ENCODE measurements at places on chromosomes 12 and 14.

- no peak for DNase-seq
Observed at GRCh38 chr14:24456980-24457379, 14.4 kb upstream of the SDR39U1 start.

GRCh38 chr12:94225506-94225905 lies 77.1 kb downstream of the PLXNC1 start:
- DNase-seq: no peak

DNA sequence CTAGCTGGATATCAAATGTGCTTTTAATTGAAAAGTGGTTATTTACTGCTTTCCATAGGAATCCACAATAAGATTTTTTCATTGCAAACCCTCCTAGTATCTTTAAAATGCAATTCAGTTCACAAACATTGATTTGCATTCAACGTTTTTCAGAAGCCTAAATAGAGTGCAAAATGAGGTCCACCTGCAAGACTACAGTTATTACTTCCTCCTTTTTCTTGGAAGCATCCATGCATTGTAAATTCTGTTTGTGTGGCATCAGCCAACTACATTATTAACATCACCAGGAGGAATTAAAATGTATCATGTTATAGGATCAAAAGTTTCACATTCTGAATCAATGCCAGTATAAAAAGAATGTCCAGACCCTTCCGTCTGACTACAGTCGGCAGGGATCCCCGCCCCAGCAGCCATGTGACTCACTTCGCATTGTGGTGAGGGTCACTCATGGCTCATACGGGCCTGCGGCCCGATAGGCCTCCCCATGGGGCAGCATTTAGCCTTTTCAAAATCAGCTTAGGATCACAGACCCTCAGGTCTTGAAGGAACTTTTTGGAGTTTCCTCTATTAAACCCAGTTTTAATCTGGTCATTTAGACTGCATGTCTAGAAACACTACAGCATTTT lies 46.3 kb downstream of the NTF3 start:
- no peak for DNase-seq

DNA sequence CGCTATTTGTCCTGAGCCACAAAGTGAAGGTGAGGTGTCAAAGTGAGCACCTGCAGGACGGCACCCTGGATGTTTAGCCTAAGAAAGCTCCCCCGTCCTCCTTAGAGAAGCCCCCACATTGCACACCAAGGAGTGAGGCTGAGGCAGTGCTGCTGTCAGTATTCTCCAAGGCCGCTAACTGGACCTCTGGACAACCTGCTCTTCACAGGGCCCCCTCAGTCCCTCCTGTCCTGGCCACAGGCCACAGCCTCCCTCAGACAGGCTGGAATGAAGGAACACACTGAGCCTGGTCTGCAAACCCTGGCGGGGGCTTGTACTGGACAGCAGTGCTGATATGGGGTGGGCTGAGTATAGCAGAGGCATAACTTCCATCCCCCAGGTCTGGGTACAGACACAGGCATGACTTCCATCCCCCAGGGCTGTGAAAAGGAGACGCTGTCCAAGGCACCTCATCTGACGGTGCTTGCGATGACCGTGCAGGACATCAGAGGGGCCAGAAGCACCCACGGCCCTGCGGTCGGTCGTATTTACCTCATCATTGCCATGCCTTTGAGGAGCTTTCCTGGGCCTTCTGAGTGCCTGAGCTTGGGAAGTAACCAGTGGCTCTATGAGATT lies 82.4 kb upstream of the DIO3 start:
- no peak for DNase-seq

- no peak for DNase-seq
Observed at GRCh38 chr12:22729431-22729956, 104.5 kb downstream of the ETNK1 start.

GRCh38 chr12:1584326-1584725 lies 10.1 kb downstream of the FBXL14 start:
- no peak for DNase-seq

DNA sequence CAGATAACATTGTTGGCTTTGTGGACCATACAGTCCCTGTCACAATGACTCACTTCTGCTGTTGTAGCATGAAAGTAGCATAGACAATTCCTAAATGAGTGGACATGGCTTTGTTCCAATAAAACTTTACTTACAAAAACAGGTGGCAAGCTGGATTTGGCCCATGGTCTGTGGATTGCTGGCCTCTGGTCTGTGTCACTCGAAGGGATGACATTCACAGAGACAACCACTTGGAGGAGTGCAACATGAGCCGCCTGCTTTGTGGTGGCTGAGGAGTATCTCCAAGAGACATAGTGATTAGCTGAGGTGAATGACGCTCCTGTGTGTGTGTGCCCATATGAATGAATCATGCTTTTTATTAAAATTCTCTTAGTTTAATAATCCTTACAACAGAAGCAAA lies 81.3 kb upstream of the NRXN3 start:
- DNase-seq: no peak

DNA sequence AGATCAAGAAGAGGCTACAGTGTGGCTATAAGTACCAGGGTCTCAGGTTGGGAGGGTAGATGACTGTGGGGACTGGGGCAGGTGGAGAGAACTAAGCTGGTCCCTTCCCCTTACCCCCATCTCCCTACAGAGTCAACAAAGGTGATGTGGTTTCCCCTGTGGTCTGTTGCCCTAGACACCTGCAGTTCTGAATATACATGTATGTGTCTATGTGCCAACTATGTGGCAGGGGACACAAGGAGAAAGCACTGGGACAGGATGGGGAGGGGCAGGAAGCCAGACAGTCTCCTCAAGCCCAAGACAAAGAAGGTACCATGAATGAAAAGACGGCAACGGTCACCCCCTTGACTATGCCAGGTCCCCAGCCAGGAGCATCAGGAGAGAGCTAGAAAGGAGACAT lies 4.5 kb upstream of the HDAC7 start:
- no peak for DNase-seq

GRCh38 chr14:67738740-67739504 lies 37.2 kb downstream of the RDH12 start:
- no peak for DNase-seq

DNA sequence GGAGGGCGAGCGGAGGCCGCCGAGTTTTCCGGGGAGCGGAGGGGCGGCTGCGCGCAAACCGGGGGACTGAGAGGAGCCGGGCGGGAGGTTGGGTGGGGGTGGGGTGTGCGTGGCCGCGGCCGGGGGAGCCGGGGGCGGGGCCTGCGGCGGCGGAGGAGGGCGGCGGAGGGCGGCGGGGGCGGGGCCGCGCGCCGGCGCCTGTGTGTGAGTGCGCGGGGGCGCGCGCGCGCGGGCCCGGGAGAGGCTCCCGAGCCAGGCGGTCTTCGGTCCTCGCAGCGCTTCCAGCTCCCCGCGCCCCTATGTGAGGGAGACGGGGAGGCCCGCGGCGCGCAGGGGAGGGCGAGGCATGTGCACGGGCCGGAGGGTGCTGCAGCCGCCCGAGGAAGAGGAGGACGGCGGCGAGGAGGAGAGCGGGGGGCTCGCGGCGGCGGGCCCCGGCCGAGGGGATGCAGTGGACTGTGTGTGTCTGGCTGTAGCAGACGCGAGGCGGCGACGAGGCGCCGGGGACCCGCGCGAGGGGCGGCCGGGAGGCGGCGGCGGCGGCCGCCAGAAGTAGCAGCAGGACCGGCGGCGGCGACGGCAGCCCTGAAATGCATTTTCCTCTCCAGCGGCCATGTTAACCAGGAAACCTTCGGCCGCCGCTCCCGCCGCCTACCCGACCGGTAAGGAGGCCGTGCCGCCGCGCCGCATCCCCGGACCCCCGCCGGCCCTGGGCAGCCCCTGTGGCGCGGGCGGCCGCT lies at the start of gene DYRK2:
DYRK2 (plus strand) TSS at position 225 of the 740 bp plus-strand sequence; CDS start at position 614, 389 bp downstream.
- peak; percentile 89 for DNase-seq

DNA sequence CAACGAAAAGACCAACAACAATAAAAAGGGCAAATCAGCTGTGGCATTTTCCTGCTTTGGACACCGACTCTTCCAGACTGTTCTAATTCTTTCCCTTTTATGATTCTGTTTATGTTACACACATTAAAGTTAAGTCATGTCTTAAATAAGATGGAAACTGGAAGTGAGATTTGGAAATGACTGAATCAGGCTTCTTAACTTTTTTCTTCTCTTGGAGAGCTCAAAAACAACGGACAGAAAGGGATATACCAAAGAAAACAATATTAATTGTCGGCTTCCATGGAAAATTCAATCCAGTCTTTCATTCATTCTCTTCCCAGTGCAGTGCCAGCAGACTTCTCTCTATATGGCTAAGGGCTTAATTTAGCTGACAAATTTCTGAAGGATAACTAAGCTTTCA lies 214.9 kb upstream of the DDHD1 start:
- no peak for DNase-seq

DNA sequence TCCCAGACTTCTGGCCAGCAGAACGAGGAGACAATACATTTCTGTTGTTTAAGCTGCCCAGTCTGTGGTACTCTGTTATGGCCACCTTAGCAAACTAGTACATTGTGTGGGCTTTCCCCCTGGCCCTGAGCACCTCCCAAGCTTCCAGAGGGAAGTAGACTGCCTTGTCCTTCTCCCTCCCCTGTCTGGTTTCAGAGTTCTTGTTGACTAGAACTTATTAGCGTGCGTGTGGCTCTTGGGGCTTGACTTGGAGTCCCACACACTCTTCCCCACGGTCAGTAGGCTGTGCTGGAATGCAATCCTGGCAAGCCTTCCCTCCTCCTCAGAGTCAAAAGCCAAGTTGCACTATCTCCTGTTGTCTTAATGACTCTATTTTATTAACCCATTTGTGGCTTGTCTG lies 27.7 kb downstream of the FBLN5 start:
- DNase-seq: no peak

GRCh38 chr12:76518699-76519098 lies 40.9 kb downstream of the OSBPL8 start:
- DNase-seq: no peak

GRCh38 chr12:91967590-91967989 lies 178.1 kb downstream of the BTG1 start:
- no peak for DNase-seq

DNA sequence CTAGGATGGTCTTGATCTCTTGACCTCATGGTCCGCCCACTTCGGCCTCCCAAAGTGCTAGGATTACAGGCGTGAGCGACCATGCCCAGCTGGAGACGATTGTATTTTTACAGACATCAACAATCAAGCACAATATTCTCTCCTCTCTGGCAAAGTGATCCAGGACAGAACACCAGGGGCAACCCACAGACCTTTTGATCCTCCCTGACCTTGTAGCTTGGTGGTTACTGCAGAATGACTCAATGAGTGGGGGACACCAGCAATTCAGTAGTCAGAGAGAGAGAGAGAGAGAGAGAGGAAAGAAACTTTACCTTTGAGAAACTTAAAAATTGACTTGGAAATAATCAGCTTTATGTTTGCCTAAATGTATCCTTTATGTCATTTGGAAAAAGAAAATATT lies 51.2 kb downstream of the DRAM1 start:
- DNase-seq: no peak

GRCh38 chr12:19039515-19039914 lies 90.0 kb upstream of the PLEKHA5 start:
- no peak for DNase-seq

DNA sequence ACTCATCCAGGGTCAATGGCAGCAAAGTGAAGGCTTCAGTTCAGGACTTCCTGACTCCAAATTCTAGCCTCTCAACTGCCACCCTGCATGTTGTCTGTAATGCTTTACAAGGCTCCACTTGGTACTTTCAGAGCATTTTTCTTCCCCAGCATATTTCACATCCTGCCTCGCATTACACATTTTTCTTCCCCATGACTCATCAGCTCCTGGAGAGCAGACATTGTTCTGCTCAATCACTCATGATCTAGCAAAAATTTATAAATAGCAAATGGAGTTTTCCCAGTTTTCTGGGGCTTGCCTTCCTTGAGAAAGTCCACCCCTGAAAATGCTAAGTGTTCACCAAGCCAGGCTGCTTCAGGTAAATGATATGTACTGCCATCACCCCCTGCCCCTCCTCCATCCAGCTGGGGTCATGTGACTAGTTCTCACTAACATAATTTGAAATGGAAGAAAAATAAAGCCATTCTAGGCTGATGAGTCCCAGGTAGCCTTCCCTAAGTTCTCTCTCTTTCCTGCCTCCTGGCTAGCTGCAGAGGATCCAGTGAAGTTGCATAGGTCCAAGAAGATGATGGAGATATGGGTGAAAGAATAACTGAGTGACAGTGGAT lies 69.4 kb downstream of the ARMH4 start:
- no peak for DNase-seq

GRCh38 chr12:1470051-1470450 lies 124.3 kb downstream of the FBXL14 start:
- no peak for DNase-seq

DNA sequence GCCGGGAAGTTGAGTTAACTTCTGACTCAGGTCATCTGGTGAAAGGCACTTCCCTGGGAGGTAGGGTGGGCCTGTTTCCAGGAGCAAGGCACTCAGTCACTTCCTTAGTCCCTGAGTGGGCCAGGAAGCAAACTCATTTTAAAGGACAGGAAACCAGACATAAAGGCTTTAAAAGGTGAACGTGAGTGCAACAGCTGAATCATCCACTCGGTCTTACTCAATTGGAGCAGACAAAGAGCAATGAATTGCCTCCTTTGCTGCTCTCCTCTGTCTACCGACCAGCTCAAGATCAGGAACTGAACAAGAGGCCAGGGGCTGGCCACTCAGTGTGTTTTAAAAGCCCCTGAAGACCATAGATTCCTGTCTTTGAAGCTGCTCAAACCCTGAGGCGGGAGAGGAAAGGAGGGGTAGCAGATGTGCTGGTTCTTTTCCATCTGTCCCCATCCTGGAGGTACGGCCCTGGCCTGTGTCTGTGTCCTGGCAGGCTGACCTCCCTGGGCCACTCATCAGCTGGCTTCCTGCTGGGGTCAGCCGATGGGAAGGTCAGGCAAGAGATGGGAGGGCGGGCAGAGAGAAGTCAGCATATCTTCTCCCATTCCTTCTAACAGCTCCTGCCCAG lies 148.9 kb downstream of the PPM1H start:
- DNase-seq: no peak

GRCh38 chr14:75604979-75605851 lies 26.8 kb downstream of the FLVCR2 start:
- DNase-seq: no peak

GRCh38 chr14:36420149-36420687 lies 99.8 kb upstream of the MBIP start:
- no peak for DNase-seq

DNA sequence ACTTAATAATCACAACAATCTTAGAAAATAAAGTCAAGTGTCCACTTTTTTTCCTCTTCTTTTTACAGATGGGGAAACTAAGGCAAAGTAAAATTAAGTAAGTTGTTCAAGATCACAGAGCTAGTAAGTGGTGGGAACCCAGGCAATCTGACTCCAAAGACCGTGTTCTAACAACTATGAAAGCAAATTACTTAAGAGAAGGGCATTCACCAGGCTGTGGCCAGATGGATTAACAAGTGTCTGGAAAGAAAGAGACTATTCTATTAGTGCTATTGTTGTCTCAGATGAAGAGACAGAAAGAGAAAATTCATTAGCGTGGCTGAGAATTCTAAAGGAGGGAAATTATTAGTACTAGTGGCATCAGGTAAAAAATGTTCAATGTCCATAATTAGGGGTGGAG lies 48.5 kb downstream of the FGD6 start:
- no peak for DNase-seq

DNA sequence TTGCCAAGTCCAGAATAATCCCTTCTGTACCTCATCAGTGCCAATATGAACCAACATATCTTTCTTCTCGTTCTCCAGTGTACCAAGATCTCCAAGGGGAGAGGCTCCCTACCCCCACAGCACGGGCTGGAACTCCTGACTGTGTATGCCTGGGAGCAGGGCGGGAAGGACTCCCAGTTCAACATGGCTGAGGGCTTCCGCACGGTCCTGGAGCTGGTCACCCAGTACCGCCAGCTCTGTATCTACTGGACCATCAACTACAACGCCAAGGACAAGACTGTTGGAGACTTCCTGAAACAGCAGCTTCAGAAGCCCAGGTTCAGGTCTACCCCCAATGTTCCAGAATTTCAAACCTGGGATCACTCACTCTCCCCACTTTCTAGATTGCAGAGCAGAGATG lies 10.5 kb upstream of the OAS2 start:
- no peak for DNase-seq
